ENCODE measurements at places on chromosomes 12 and 14. TPM values are rescaled to one million over a fixed set of nuclear protein-coding genes. Genes with fewer than 3 reads are reported as not detected.

- DNase-seq, result no peak
Observed at GRCh38 chr14:99261912-99262787, 9.8 kb downstream of the BCL11B start.

- no peak for DNase-seq
Observed at GRCh38 chr14:68753690-68754089, 39.2 kb downstream of the ZFP36L1 start.

DNA sequence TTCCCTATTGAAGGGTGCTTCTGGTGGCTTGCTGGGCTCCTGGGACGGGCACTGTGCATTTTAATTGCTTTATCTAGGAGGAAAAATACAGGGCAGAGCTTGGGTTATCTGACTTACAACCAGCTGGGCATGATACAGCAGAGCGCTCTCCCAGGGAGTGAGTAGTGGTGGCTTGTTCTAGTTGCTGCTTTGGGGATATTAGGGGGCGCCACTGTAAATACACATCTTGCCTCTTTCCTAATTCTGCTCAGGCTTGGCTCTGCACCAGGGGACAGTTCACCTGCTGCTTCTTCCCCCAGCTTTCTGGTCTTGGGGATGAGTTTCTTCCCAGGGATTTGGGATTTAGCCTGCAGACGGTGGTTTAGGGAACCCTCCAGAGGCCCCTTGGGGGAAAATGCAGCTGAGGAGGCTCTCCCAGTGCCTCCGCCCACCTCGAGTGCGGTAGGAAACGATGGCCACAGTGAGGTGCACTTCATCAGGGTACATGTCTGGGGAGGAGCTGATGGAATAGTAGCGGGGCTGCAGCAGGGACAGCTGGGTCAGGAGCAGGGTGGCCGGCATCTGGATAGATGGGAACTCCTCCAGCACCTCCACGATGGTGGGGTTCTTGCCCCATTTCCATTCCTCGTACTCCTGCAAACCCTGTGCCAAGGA lies 36.9 kb upstream of the FBXO21 start:
- no peak for DNase-seq

GRCh38 chr14:78823516-78823915 lies 653.3 kb downstream of the NRXN3 start:
- DNase-seq, result no peak

DNA sequence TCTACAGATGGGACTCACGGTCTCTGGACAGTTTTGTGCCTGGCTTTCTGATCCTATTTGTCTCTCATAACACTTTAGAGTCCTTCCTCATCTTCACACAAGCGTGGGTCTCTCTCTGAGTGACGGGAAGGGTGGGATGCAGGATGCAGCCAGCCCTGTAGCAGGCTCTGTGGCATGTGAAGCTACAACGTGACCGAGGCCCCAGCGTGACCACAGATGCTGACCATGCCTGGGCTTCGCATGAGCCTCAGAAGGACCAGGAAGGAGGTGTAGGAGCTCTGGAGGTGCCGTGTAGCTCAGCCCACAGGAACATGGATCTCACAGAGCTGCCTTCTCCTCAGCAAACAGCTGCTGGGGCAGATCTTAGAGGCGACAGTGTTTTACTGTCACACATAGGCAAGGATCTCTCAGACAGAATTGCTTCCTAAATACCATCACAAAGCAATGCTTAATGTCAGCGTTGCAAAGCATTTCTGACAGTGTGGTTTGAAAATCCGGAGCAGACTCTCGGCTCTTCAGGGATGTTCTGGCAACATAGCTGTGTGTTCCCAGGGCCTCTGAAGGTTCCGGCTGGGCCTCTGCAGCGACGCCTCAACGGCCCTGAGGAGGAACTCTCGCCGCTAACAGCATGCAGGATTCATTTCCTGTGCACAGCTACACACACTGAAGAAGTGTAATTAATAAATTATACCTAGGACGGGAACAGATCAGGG lies 21.9 kb downstream of the ANKLE2 start:
- no peak for DNase-seq

DNA sequence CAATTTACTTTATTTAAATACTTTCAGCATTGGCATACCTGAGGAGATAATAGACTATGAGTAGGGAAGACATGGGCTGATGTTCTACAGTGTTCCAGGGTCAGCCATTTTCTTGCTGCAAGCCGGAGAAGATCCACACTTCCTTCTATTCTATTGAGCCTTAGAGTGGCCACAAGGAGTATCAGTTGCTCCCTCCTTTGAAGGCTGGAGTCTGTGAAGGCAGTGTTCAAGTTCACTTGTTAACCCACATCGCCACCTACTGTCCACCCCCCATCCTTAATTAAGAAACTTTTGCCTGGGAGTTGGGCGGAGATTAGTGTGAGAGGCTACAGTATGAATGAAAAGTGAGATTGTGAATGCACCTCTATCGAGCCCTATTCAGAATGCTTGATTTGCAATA lies 666.6 kb downstream of the NRXN3 start:
- peak; percentile 72 for DNase-seq

GRCh38 chr14:68791902-68792677 lies 777 bp downstream of the ZFP36L1 start:
- no peak for DNase-seq

DNA sequence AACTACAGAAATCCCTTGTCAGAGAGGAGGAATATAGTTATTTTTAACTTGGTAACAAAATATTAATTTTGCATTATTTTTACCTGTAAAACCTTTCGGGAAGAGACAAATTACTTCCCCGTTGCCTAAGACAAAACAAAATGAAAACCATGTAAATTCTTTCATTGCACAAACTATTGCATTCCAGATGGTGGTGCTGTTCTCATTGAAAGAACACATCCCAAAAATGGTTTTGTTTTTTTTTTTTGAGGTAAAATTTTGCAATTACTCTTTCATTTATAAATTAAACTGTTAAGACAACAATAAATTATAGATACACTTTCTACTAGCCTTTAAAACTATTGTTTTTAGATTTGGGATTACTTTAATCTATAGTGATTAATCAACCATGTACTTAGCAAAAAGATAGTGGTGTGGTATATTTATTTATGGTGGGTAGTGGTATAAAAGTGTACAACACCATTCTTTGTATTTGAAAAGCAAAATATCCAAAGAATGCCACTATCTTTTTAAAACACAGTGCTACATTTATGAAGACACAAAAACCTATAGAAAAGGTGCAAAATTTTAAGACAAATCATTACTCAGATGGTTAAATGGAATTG lies 115.5 kb downstream of the SLC38A1 start:
- DNase-seq, result no peak

DNA sequence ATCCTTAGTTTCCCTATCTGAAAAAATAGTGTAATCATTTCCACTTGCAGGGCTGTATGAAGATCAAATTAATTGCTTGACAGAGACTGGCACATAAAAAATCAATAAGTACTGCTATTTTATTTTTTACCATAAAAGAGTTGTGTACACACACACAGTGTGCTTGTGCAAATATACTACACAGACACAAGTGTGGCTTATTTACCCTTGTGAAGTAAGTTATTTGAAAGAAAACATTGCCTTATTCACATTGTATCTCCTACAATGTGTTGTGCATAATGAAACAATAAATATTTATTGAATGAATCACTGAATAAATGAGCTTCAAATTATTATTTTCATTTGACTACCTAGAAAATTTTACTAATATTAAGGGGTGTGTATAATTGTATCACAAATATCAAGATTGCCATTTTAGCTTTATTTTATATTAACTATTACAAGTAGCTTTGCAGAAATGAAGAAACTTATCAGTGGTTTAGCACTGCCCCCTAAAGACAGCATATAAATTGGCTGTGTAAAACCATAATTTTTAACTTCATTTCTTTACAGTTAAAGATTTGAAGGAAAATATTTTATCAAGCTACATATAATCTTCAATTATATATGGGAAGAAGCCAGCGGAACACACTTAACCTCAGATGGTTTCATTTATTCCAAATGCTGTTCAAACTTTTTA lies 11.3 kb downstream of the GARIN6 start:
- no peak for DNase-seq

DNA sequence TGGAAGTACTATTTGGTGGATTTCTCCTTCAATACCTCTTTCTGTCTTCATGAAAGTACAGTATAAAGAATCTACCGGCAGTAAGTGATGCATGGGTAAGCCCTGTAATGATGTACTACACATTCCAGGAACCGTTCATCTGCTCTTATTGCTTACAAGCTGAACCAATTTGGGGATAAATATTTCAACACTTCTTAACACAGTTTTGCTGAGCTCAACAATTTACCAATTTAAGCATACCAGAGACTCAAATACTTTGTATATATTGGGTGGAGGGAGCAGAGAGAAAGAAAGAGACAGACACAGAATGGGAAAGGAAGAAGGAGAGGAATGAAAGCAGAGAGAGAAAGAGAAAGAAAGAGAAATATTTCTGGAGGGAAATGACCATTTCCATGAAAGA lies 821.1 kb upstream of the FLRT2 start:
- DNase-seq, result no peak

GRCh38 chr12:53756300-53757100 lies 4.7 kb upstream of the CISTR start:
- no peak for DNase-seq

DNA sequence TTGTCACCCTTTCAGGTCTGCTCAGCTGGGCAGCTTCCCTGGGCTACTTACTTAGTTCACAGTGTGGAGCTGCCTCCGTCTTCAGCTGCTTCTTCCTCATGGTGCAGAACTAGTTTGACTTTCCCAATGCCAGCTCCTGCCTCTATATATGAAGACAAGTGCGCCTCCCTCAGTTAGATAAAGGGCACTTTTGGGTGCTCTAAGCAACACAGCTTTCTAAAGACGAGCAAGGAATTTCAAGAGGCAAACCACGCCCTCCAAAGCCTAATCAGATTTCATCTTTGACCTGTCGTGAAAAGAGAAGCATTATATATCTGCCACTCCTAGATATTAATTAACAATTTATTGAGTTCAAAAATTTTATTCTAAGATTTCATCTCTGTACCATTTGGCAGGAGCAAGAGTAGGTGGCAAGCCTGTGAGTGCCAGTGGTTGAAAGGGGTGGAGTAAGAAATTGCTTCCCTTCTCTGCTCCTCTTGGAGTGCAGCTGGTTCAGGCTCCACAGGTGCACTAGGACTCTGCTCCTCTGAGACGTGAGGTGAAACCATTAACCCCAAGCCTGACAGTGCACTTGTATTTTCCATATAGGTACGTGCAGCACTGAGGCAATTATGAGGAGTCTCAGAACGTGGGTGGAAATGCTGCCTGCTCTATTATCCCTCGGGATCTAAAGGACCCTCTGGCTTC lies 2.1 kb upstream of the SLC11A2 start:
- DNase-seq, result peak; percentile 7

- DNase-seq, result no peak
Observed at GRCh38 chr12:59431266-59431665, 164.6 kb upstream of the SLC16A7 start.

- DNase-seq, result no peak
Observed at GRCh38 chr14:80150301-80150700, 61.0 kb downstream of the DIO2 start.

The CLEC1A gene
- total RNA-seq, result not detected

The GPR84 gene
- total RNA-seq, result not detected

The SLC8B1 gene
- total RNA-seq, result 7.1 TPM

The EPYC gene
- total RNA-seq, result not detected

The AKAP3 gene
- total RNA-seq, result 3.5 TPM

The RHOJ gene
- total RNA-seq, result 34.6 TPM
